ENCODE measurements at places on chromosomes 7 and 10.

DNA sequence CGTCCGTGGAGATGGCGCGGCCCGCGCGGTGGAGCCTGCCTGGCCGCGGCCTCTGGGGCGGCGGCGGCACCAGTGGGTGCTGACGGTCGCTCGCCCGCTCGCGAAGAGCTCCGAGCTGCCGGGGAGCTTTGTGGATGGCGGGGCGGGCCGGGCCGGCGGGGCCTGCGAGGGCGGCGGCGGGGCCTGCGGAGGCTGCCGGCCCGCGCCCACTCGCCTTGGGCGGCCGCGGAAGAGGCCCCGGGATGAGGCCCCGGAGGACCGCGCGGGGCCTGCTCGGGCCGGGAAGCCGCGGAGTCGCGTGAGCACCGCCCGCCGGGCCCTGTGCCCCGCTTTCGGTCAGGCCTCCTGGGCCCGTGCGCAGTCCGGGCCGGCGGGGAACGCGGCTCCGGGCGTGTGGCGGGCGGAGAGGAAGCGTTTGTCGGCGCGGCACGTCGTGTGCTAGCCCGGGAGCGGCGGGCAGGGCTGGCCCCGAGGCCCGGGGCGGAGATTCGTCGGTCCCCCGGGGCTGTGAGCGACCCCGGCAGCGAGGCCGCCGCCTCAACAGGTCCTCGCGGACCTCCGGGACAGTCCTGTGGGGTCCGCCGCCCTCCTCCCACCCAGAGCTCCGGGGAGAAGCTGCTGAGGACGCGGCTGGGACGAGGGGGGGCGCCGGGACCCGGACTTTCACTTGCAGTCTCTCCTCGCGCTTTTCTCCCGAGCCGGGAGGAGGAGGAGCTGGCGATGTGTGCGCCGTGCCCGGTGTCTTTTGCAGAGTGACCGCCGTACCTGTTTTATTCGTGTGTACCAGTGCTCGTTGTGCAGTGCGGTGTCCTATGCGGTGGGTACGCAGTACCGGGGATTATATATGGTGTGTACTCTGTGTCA, 578 bp downstream of the ZMYND11 start:
- DNase-seq, result no peak

DNA sequence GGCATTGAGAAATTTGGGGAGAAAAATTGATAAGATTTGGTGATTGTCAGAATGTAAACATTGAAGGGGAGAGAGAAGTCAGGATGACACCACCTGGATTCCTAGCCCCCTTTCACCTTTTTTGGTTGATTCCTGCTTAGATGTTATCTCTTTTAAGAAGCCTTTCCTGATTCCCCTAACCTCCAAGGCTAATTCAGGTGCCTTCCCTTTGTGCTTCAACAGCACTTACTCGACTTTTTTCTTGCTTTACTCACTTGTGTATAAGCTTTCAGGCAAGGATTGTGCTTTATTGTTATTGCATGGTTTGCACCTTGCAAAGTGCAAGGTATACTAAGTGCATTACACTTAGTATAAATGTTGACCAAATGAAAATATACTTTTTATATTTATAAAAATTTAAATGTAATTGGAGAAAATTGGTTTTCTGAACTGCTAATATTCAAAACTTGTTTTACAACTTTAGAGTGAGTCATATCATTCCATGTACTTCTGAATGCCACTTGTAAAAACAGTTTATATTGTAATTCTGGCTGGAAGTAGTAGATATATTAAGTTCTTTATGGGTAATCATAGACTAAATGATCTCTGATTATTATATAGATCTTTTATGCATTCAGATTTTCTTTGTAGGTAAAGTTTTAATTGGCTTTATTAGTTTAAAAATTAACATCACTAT, 13.2 kb downstream of the SHOC2 start:
- DNase-seq, result no peak

- no peak for DNase-seq
These were observed 117.4 kb downstream of the ELAPOR2 start for GRCh38 chr7:86942081-86942480.

- peak; percentile 18 for DNase-seq
These were observed 209.7 kb downstream of the SKIDA1 start for GRCh38 chr10:21315645-21316220.

GRCh38 chr7:2663121-2663886, 24.7 kb upstream of the AMZ1 start:
- DNase-seq, result no peak

DNA sequence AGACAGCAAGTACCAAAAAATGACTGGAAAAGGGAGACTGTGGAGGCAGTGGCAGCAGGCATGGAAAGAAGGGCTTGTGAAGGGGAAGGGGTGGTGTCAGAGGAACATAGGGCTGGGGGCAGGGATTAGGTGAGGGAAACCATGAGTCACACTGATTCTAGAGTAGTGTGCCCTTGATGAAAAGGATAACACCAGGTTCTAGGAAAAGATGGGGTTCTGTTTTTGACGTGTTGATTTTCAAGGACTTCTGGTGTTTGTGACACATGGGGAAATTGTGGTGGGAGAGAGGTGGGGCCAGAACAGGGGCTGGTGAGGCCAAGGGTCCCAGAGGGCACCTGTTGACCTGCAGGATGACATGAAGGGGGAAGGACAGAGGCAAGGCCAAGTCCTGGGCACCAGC, 57.1 kb downstream of the FIGNL1 start:
- DNase-seq, result no peak
